Activated gamma-delta T cell treated with Interleukin-2 at 50 U/mL for 16 hours (primary cell): ENCODE measurements at places on chromosomes 7 and 10.
A peak's percentile ranks its signal among the peaks of the same experiment; 100 is the strongest.

- no peak for DNase-seq
These were observed 70.5 kb downstream of the AHR start for GRCh38 chr7:17368856-17369524.

DNA sequence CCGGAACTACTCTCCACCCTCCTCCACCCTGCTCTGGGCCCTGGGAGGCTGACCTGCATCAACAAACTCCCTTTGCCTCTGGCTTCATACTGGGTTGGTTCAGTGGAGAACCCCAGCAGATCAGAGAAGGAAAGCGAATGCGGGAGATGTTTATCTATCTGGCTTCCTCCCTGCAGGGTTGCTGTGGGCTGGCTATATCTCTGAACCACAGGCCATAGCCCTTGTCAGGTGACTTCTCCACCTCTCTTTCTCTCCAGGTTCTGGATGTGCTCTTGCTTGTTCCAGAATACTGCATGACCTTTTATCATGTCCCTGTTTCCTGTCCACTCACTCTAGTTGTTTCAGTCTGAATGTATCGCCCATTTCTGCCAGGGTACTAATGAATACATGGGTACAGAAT, 51.7 kb upstream of the IFRD1 start:
- DNase-seq, result no peak

- no peak for DNase-seq
These were observed 70.3 kb downstream of the ABI1 start for GRCh38 chr10:26790221-26790995.

GRCh38 chr10:70984986-70985722, 96.8 kb upstream of the PCBD1 start:
- no peak for DNase-seq

DNA sequence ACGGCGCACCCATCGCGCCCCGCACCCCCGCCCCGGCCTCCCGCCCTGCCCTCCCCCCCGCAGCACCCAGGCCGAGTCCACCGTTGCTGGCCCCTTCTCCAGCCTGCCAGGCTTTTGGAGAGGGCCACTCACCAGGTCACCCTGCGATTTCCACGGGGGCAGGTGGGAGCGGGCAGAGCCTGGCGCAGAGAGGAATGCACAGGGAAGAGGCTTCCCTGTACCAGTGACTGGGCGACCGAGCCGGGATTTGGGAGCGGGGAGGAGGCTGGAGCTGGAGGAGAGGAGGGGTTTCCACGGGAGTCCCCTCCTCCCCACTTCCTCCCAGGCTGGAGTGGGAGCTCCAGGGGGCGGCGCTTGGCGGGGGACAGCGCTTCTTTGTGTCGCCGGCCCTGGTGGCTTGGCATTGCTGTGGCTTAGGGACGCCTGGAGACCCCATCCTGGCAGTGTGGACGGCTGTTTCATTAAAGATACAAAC, 19.3 kb downstream of the TCAF1 start:
- DNase-seq, result no peak

DNA sequence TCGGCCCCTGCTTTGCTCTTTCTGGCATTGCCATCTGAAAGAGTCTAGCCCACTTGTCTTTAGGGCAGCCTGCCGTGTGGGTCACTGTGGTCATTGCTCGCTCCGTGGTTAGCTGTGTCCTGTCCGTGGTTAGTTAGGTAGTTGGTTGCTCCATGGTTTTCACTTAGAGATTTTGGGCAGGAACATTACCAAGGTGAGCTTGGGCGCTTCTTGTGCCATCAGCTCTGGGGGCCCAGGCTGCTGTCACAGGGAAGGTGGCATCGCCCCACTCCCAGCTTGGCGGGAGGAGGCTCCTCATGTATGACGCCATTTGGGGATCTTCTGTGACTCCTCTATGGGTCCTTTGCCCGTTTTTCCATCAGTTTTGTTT, 53.1 kb downstream of the INPP5A start:
- no peak for DNase-seq

GRCh38 chr7:80216996-80217842, 82.6 kb downstream of the GNAI1 start:
- no peak for DNase-seq

GRCh38 chr10:26486304-26486703, 48.2 kb downstream of the APBB1IP start:
- DNase-seq, result no peak

DNA sequence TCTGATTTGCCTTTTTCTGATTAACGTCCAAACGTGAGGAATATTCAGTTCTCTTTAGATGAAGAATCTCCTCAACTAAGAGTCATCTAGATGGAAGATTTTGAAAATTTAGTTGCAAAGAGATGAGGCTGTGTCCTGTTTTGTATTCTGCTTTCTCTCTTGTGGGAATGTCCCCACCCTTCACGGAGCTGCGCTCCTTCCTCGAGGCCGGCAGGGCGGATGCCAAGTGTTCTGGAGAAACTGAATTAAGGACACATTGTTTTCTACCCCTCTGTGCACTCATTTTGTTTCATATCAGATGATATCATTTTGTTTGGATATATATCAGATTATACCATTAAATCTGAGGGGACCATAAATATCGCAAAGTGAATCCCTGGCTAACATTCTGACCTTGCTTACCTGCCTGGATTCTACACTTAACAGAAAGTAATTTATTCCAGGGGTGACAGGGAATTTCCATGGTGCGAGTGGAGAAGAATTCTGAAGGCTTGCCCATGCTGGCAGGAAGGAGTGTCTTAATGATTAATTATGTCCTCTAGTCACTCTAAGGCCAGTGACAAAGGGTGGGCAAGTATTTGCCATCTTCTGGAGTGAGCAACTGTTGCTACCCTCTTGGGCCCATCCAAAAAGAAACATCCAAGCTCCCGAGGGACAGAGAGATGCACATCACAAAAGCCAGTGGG, 47.9 kb upstream of the IGFBP3 start:
- DNase-seq, result no peak

- no peak for DNase-seq
These were observed 594 bp upstream of the RP9 start for GRCh38 chr7:33109758-33110238.

- DNase-seq, result no peak
These were observed 32.3 kb downstream of the PSAP start for GRCh38 chr10:71818674-71819260.

DNA sequence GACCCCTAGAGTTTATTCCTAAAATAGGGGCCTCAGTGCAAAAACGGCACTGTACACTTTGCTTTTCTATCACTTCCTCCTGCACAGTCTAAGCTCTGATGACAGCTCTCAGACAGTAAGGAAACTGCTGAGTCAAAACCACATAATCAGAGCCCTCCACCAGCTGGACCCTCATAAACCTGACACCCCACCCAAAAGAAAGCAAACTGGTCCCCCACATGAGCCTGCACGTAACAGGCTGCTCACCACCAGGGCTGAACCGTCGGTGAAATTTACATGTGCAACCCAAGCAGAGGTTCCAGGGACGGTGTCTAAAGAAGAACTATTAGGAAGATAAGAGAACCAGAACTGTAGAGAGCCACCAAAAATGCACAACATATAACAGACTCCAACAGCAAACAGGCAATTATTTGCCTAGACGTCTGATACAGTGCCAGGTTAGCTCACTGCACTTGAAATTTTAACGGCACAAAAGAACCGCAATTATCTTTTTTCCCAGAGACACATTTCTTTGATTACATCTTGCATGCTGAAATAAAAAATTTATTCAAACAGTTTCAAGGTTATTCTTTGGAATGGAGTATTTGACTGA, 19.6 kb downstream of the SGMS1 start:
- DNase-seq, result no peak

- DNase-seq, result no peak
These were observed 21.8 kb downstream of the FOXL3 start for GRCh38 chr7:311796-312195.

GRCh38 chr10:24341371-24341770, 132.4 kb downstream of the KIAA1217 start:
- no peak for DNase-seq

DNA sequence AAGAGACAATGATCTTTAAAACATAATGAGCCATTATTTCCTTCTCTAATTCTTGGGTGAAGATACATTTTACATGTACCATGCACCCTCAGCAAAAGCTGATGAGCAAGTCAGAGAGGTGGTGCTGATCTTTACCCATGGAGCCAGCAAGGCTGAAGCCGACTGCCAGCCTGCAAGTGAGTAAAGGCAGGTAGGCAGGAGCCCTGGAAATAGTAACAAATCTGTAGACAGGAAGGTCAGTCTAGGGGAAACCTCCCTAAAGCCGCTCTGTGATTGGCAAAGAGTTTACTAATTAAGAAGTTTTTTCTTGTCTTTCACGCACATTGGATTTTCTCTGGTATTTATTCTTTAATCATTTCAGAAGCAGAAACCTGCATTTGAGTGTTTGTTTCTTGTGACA, 67.9 kb downstream of the PRKCQ start:
- DNase-seq, result no peak

DNA sequence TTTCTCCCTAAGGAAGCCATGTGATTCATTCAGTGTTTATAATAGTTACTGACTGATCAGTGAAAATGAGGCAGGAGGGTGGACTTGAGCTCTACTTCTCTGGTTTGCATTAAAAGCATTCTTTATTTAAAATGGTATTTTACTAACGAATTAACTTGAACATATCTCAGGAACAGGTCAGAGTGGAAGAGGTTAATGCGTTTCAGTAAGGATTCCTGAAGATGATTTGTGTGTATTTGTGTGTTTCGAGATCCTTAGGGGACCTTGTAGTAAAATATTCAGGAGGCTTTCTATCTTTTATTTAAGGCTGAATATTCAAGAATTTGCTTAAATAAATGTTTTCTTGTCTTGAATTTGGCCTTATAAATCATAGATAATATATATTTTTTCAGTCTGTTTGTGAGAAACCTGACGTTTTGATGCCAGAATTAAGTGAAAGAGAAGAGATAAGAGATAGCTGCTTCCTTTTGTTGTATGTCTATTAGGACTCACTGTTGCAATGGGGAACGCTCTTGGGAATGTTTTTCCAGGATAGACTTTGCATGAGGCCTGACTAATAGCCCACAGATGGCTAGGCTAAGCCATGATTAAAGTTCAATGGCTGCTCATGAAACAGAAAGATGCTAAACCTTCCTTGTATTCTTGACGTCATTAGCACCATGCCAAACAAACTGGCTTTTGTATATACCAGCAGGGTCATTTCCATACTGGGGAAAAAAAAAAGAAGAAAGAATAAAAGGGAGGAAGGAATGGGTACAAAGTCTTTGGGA, 93.8 kb upstream of the MTPN start:
- DNase-seq, result no peak

- peak; percentile 21 for DNase-seq
These were observed 17.8 kb downstream of the ESYT2 start for GRCh38 chr7:158811461-158811860.

GRCh38 chr10:27948186-27948585, 50.7 kb downstream of the ODAD2 start:
- no peak for DNase-seq

- no peak for DNase-seq
These were observed 49.0 kb downstream of the SLIT1 start for GRCh38 chr10:97136756-97137155.

DNA sequence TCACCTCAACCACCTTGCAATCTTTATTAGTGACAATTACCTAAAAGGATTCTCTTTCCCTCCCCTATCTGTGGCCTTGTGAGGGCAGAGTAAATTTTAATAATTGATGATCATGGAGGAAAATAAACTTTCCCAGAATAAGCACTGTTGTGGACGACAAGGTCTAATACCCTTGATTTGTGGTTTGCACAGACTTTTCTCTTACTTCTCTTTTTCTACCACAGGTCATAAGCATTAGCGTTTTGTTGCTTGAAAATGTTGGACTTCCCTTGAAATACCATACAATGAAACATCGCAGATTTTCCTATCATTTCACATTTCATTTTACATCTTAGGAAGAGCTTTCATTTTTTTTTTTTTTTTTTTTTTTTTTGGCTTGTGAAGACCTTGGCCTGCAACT, 188.1 kb upstream of the TMEM72 start:
- DNase-seq, result no peak

DNA sequence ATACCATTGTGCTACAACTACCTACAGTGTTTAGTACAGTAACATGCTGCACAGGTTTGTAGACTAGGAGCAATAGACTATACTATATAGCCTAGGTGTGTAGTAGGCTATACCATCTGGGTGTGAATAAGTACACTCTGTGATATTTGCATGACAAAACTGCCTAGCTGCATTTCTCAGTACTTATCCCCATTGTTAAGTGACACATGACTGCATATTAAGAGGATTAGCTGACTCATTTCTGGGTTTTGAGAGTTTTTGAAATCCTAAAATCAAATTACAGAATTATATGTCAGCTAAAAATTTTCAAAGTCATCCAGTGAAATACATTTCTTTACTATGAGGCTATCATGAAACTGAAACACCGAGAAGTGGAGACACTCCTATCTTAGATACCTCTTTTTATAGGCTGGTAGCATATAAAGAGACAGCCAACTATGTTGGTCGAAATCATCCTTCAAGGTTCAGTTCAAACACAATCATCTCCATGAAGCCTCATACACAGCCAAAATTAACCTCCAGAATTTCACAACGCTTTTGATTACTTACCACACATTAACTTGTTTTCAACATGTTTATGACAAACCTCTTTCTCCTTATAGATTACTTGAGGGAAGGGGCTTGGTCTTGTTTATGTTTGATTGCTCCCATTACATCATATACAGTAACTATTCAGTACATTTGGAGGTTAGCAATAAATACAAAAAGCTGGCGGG, 89.8 kb upstream of the ANK3 start:
- DNase-seq, result no peak

DNA sequence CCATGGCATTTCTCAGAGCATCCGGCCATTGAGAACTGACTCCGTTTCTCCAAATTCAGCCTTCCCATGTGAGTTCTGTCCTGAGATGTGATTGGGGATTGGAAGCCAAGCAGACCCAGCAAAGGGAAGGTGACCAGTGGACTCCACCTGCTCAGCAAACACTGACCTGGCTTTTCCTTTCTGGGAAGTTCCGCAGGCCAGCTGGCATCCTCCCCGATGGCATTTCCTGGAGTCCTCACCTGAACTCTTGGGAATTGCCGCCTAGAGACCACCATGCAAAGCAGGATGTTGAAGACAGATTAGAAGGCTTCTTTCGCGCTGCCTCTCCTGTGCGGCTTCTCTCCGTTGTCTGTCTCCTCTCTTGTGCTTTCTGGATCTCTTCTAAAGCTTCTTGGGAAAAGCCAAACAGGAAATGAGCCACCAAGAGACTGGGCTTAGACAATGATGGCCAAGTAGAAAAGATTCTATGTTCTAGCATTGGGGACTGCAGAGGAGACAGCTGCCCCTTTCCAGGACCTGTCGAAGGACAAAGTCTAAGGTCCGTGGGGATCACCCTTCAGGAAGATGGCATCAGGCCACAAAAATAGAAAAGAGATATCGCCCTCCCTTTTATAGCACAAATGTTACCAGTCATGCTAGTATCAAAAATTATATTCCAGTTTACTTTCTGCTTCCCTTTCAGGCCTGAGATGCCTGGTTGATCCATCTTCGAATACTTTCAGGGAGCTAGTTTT, 103.7 kb upstream of the INSYN2A start:
- DNase-seq, result no peak

- peak; percentile 35 for DNase-seq
These were observed 91.5 kb downstream of the FOXL3 start for GRCh38 chr7:381211-382042.

GRCh38 chr10:33805831-33806230, 471.4 kb upstream of the NRP1 start:
- no peak for DNase-seq

- DNase-seq, result no peak
These were observed 54.9 kb downstream of the FAM171A1 start for GRCh38 chr10:15316145-15316544.
